Stimulated activated CD4-positive, alpha-beta T cell treated with anti-CD3 and anti-CD28 coated beads, Interleukin-1b, Interleukin-23, amount 100 ng/mL, for 4 hours (primary cell): ENCODE measurements at places on chromosomes 7 and 10.

GRCh38 chr7:8354503-8354902 lies 78.9 kb upstream of the NXPH1 start:
- no peak for DNase-seq

DNA sequence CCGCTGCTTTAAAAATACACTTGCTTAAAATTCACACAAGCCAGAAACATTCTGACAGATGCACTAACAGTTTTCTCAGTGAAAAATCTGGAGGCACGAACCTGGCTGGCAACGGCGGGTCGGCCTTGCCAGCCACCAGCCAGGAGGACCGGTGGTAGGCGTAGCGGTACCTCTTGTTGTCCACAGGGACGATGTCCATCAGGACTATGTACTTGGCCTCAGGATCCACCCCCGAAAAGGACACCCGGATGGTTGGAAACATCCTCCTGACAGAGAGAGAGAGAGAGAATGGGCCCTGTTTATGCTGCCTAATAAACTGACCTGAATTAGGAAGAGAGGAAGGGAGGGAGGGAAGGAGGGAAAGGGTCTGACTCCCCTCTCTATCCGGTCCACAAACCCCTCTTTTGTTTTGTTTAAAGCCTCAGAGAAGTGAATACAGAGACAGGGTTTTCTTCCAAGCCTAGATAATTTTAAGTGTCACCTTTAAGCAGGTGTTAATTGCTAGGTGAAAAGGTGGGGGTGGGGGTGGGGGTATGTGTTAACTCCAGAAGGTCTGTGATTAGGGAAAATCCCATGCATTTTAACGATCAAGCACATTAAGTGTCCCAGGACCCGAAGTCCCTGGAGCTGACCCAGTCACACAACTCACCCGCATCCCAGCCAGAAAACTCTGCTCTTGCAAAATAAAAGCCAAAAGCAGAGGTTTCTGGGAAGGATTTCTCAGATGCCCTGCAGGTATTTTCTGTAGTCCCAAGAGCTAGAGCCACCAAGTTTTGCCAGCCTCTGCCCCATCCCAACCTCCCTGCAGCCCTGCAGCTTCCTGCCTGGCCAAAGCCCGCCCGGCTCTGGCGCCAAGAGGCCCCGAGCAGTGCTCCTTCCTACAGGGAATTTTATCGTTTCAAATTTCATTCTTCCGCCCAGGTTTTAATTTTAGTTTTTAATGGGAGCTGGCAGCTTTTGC lies 5.0 kb downstream of the TBX20 start:
- DNase-seq: no peak

- no peak for DNase-seq
Observed at GRCh38 chr10:23512355-23513058, 73.6 kb downstream of the OTUD1 start.

DNA sequence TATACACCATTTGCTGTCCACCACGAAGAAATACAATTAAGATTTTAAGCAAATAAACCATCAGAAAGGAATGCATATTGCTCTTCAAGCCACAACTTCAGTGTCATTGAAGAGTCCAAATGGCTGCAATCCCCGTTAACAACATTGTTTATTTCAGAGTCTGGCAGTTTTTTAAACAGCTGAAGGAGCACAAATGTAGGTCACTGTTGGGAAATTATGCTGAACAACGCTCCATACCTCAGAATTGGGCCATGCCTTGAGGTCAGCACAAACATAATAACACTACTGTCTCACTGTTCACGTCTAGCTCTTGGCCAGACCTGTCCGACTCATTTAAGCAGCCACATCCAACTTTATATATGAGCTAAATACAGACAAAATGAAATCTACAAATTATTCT lies 453.9 kb upstream of the GHITM start:
- DNase-seq: no peak
